ENCODE measurements at places on chromosomes 12 and 14.

- H3K27ac ChIP-seq = no peak overlapping the region
- H3K4me1 ChIP-seq = no peaks in the 10 kb centered on the region
These were observed 17.8 kb downstream of the PLCZ1 start for GRCh38 chr12:18719922-18720510.

DNA sequence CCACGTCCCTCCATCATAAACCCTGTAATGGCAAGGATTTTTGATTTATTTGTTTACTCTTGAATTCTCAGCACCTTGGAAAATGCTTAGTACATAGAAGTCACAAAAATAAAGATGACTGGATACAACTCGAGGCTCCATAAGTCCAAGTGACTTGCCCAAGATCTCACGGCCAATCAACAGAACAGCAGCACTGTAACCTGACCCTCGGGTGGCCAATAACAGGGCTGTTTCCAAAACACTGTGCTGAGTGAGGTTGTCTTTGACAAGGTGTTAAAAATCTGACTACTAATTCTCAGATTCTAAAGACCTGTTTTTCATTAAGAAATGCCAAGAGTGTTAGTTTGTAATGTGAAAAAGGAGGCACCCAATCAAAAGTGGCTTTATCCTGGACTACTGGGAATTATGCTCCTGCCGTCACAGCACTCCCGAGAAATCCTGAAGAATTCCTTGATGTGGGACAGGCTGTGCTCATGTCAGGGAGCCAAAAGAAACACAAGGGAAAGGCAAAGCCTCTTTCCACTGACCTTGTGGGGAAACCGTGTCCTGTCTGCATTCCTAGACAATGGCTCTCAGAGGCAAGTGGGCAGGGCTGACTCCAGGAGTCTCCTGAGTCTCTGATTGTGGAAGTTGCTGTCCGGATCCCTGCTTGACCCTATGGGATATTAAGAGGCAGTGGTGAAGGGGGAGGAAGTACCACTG is 204.7 kb upstream of the PELI2 start:
- H3K27ac ChIP-seq = no peak overlapping the region
- DNase-seq = no peak
- no peaks in the 10 kb centered on the region for H3K4me1 ChIP-seq
- no peak overlapping the region for H3K4me3 ChIP-seq
- H3K36me3 ChIP-seq = no peaks in the 10 kb centered on the region
- peaks cover 10% of the 10 kb centered on the region for H3K27me3 ChIP-seq

DNA sequence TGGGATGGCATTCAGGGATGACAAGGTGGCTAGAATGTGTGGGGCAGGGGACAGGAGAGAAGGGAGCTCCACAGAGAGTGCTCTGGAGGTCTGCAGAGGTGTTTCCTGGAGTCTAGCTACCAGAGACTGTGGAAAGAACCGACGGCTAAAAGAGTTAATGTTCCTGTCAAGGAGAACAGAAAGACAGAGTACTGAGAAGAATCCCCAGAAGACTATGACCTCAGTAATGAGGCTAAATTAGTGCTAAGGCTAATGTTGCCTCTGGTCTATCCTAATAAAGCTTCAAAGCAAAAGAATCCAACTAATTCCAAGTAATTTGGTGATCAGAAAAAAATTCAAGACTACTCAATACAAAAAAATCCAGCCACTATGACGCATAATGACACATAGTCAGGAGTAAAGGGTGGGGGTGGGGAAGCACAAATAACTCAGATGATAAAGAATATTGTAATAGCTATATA is 44.7 kb downstream of the FERMT2 start:
- H3K27ac ChIP-seq = no peak overlapping the region
- H3K4me1 ChIP-seq = peaks cover 3% of the 10 kb centered on the region
- no peaks in the 10 kb centered on the region for H3K27me3 ChIP-seq
- no peak overlapping the region for H3K4me3 ChIP-seq
- H3K36me3 ChIP-seq = no peaks in the 10 kb centered on the region

DNA sequence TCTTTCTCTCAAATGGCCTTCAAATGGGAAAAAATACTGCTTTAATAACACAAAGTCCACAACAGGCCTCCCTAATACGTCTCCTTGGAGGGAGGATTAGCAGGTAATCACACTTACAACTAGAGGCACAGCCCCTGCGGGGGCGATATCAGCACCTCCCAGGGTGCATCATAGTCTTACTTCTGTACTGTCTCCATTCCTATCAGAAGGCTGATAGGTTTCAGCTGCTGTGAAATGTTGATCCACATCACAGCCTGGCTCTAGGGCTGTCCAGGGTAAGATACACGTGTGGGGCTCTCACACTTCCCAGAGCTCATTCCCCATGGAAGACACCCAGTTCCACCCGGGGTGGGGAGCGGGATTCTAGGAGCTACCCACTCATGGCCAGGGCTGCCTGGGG is 139.1 kb upstream of the SFSWAP start:
- no peaks in the 10 kb centered on the region for H3K4me1 ChIP-seq
- no peak overlapping the region for H3K27ac ChIP-seq
- H3K27me3 ChIP-seq = no peaks in the 10 kb centered on the region
- no peaks in the 10 kb centered on the region for H3K36me3 ChIP-seq
- DNase-seq = no peak
- H3K4me3 ChIP-seq = no peak overlapping the region

- H3K27me3 ChIP-seq = no peaks in the 10 kb centered on the region
- H3K4me1 ChIP-seq = no peaks in the 10 kb centered on the region
- H3K4me3 ChIP-seq = no peak overlapping the region
- peaks cover 2% of the 10 kb centered on the region for H3K36me3 ChIP-seq
- H3K27ac ChIP-seq = no peak overlapping the region
- DNase-seq = no peak
These were observed 373.0 kb downstream of the CCDC91 start for GRCh38 chr12:28563286-28563685.

- no peak for DNase-seq
- peaks cover 7% of the 10 kb centered on the region for H3K27me3 ChIP-seq
- H3K4me3 ChIP-seq = no peak overlapping the region
- no peaks in the 10 kb centered on the region for H3K36me3 ChIP-seq
- H3K27ac ChIP-seq = no peak overlapping the region
- H3K4me1 ChIP-seq = peaks cover 2% of the 10 kb centered on the region
These were observed 23.9 kb downstream of the SLC7A7 start for GRCh38 chr14:22791301-22791700.

GRCh38 chr12:32508626-32509025 is 109.3 kb downstream of the FGD4 start:
- H3K36me3 ChIP-seq = no peaks in the 10 kb centered on the region
- H3K27me3 ChIP-seq = peaks cover 13% of the 10 kb centered on the region
- no peak overlapping the region for H3K27ac ChIP-seq
- H3K4me1 ChIP-seq = no peaks in the 10 kb centered on the region

DNA sequence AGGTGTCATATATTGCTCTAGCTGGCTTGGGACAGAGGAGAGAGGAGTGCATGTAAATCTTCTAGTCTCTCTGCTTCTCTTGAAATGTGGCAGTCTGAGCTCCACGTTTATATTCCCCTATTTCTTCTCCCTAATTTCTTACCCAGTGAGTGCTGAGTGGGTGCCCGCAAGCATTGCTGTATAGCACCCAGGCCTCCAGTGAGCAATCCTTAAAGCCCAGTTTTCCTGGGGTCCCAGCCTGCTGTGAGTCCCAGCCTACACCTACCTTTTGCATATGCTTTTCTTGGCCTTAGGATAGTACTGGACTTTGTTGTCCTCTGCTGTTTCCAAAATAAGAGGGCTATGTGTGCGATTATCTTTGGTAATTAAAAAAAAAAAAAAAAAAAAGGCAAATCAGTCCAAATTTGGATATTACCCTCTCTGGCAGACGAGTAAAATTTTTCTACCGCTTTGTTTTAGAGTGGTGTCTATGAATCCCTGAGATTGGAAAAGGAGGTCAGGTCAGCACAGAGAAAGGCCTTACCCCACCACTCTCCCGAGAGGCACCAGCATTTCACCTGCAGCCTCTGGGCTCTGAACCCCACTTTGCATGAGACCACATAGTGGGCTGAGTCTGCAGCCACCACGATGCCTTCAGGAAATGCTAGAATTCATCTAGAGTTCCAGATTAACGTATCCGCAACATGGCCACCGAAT is 1.1 kb downstream of the MGST1 start:
- H3K27ac ChIP-seq = no peak overlapping the region
- no peak for DNase-seq
- no peak overlapping the region for H3K4me3 ChIP-seq
- no peaks in the 10 kb centered on the region for H3K4me1 ChIP-seq
- H3K36me3 ChIP-seq = no peaks in the 10 kb centered on the region

- H3K27me3 ChIP-seq = no peaks in the 10 kb centered on the region
- H3K36me3 ChIP-seq = peaks cover 6% of the 10 kb centered on the region
- peak; percentile 43 for DNase-seq
These were observed 4.5 kb upstream of the MIA2 start for GRCh38 chr14:39229222-39229543.

- no peak overlapping the region for H3K4me3 ChIP-seq
- H3K36me3 ChIP-seq = peaks cover 3% of the 10 kb centered on the region
- no peak for DNase-seq
- H3K27me3 ChIP-seq = no peaks in the 10 kb centered on the region
These were observed 108.7 kb downstream of the DIP2B start for GRCh38 chr12:50613463-50613862.

GRCh38 chr12:11876307-11876706 is 194.4 kb upstream of the BCL2L14 start:
- peaks cover 19% of the 10 kb centered on the region for H3K4me1 ChIP-seq
- peaks cover 32% of the 10 kb centered on the region for H3K36me3 ChIP-seq
- no peak for DNase-seq
- H3K4me3 ChIP-seq = no peak overlapping the region

DNA sequence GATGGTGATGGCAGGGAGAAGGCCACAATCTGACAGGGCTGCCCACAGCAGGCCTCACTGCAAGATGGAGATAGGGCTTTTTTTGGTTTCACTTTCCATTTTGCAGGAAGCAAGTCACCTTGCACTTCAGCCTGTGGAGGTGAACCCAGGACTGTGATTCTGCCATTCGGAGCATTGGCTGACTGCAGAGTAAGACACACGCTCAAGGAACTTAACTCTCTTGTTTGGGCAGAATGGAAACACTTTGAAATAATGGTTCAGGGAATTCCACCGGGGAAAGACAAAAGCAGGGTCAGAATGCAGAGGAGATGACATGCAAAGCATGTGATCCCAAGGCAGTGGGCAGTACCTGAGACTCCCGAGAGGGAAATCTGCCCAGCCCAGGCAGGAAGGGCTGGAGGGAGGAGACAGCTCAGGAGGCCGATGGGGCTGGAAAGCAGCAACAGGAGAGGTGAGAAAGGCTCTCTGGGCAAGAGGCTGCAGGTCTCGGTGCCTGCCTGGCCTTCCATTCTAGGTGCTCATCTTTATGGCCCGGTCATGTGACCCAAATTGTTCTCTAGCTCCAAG is 58.7 kb upstream of the PRMT8 start:
- H3K4me3 ChIP-seq = peak overlapping the region; percentile 29
- peak overlapping the region; percentile 76 for H3K27ac ChIP-seq
- peaks cover 12% of the 10 kb centered on the region for H3K4me1 ChIP-seq
- H3K36me3 ChIP-seq = peaks cover 16% of the 10 kb centered on the region
- H3K27me3 ChIP-seq = peaks cover 15% of the 10 kb centered on the region
- DNase-seq = no peak

DNA sequence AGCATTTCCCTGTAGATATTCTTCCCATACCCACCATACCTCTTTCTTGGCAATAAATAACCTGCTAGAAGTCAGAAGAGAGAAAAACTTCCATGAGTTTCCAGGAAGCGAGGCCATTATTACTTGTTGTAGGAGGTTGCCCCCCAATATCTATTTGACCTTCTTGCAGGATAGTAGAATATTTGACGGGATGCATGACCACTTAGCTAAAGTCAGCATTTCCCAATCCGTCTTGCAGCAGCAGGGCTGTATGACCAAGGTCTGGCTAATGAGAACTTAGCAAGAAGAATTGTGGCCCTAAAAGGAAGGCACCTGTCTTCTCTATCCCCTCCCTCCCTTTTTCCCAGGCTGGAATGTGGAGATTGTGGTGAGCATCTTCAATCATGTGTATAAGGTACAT is 51.5 kb downstream of the NINJ2 start:
- H3K4me3 ChIP-seq = no peak overlapping the region
- no peak for DNase-seq
- peaks cover 49% of the 10 kb centered on the region for H3K4me1 ChIP-seq
- H3K27me3 ChIP-seq = no peaks in the 10 kb centered on the region
- H3K36me3 ChIP-seq = no peaks in the 10 kb centered on the region
- H3K27ac ChIP-seq = peak overlapping the region; percentile 5

DNA sequence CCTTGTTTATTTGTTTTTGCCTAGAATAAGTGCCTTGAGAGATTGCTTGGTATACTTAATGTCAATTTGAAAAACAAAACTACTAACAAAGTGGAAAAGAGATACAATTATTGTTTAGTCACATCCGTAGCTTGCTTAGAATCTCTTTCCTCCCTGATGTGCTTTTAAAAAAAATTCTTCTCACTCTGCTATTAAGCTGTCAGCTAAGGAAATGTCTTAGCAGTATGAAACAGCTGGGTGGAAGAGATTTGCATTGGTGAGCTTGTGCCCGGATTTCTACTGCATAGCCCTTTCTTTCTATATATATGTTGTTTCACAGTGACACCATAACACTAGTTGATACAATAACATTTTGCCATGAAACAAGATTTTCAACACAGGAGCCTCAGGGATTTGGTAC is 229.4 kb upstream of the RGS6 start:
- peak overlapping the region; percentile 34 for H3K27ac ChIP-seq
- peaks cover 24% of the 10 kb centered on the region for H3K4me1 ChIP-seq
- H3K27me3 ChIP-seq = no peaks in the 10 kb centered on the region
- H3K4me3 ChIP-seq = no peak overlapping the region
- no peak for DNase-seq

GRCh38 chr14:61836807-61837206 is 74.6 kb downstream of the SNAPC1 start:
- H3K27ac ChIP-seq = peak overlapping the region; percentile 11
- H3K4me1 ChIP-seq = peaks cover 9% of the 10 kb centered on the region
- no peak overlapping the region for H3K4me3 ChIP-seq
- peaks cover 21% of the 10 kb centered on the region for H3K27me3 ChIP-seq

DNA sequence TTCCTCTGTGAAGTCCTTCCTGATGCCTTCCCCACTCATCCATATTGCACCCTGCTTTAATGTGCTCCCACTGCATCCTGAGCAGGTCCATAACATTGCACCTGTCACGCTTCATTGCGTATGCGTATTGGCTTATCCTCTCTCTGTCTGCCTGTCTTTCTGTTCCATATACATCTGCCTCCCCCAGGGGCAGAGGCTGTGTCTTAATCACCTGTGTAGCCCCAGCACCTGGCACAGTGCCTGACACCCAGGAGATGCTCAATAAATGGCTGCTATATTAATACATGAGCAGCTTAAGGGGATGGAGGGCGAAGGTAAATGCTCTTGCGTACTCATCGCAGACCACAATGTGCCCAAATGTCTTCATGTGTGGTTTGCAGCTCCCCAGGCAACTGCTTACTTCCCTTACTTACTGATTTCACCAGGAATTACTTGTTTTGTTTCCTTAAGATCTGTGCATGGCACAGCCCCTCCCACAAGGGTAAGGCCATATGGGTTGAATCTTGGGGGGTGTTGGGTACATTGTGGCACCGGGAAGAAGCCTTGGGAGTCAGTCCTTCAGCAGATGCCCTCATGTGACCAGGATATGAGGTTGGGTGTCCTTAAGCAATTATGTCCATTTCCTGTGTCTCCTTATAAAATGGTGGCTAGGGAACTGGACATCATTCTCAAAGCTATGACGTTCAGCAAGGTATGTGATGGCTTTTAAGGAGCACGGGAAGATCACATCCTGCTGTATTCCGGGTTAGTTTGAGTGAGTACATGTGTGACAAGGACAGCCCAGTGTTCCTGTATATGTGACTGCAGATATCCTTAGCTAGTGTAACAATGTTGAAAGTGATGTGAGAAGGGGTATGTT is 848 bp upstream of the CPNE6 start:
- H3K36me3 ChIP-seq = no peaks in the 10 kb centered on the region
- no peak for DNase-seq
- H3K27ac ChIP-seq = no peak overlapping the region
- peaks cover 6% of the 10 kb centered on the region for H3K4me1 ChIP-seq

GRCh38 chr12:91276509-91276908 is 93.9 kb upstream of the DCN start:
- DNase-seq = no peak
- no peak overlapping the region for H3K4me3 ChIP-seq
- H3K27me3 ChIP-seq = peaks cover 11% of the 10 kb centered on the region
- peaks cover 2% of the 10 kb centered on the region for H3K4me1 ChIP-seq
- no peaks in the 10 kb centered on the region for H3K36me3 ChIP-seq

Data from activated naive CD8-positive, alpha-beta T cell treated with anti-CD3 and anti-CD28 coated beads, Interleukin-2, amount 10 ng/mL, durations not matched to agents 7 days and 5 days (primary cell).